ENCODE measurements at places on chromosomes 16 and 17.

DNA sequence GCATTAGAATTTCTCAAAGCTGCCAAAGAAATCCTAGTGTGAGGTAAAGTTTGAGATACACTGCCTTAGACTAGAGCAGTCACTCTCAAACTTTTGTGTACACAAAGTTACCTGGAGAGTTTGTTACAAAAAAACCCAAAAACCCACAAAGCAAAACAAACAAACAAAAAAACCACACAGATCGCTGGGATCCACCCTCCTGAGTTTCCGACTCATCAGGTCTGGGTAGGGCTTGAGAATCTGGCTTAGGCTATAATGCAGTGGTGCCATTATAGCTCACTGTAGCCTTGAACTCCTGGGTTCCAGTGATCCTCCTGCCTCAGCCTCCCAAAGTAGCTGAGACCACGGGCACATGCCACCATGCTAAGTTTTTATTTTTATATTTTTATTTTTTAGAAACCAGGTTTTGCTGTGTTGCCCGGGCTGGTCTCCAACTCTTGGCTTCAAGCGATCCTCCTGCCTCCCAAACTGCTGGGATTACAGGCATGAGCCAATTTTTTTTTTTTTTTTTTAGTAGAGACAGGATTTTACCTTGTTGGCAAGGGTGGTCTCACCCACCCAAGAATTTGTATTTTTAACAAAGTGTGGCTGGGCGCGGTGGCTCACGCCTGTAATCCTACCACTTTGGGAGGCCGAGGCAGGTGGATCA, 22.3 kb upstream of the SMG1 start:
- no peak for DNase-seq

GRCh38 chr16:3149630-3150345, 15.0 kb downstream of the ZNF213 start:
- peak; percentile 78 for DNase-seq

DNA sequence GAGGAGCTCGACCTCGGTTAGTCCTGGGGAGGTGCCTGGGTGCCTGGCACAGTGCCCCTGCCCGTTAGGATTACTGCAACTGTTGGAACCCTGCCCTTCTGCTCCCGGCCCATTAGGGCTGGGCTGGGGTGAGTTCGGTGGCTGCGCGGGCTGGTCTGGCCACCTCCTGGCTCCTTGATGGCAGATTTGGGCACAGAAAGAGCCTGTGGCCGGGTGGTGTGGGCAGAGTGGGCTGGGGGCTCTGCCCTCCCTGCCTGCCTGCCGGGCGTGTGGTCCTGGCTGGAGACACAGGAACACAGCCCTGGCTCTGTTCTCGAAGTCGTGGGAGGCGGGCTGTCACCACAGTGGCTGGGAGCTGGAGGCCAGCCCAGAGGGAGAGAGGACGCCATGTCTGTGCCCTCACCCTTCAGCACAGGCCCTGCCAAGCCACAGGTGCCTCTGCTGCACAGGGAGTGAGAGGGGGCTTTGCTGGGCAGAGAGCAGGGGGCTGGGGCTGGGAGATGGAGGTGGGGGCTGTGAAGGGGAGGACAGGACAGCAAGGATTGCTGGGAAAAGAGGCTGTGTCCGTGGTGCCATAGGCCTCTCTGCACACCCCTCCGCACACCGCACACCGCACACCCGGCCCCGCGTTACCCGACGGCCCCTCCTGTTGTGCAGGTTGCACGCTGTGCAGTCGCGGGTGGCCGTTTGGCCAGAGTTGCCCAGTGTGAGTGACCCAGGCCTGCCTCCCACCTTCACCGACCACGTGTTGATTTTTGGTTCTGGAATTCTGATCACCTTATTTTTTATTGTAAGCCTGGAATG, 236.6 kb upstream of the GSE1 start:
- DNase-seq, result no peak

- DNase-seq, result peak; percentile 61
Observed at GRCh38 chr17:45430738-45431530, 1.7 kb downstream of the ARHGAP27 start.

DNA sequence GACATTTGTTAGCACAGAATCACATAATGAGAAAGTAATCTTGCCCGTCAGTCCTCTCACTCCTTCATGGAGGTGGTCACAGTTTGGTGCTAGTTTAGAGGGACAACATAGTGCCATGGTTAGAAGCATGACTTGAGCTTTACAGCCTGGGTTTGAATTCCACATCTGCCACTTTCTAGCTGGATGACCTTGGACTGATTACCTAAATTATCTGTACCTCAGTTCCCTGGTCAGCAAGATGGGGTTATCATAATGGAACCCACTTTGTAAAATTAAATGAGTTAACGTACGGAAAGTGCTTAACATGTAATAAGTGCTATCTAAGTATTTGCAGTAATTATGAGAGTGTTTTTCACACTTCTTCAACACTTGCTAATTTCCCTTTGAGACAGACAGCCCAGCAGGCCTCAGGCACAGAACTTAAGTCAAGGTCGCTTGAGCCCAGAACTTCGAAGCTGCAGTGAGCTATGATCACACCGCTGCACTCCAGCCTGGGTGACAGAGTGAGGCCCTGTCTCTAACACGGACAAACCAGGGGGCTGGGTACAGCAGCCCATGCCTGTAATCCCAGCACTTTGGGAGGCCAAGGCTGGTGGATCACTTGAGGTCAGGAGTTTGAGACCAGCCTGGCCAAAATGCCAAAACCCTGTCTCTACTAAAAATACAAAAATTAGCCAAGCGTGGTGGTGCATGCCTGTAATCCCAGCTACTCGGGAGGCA, 7.1 kb downstream of the VWA3A start:
- DNase-seq, result no peak

GRCh38 chr17:559551-560431, 154.8 kb downstream of the VPS53 start:
- no peak for DNase-seq

DNA sequence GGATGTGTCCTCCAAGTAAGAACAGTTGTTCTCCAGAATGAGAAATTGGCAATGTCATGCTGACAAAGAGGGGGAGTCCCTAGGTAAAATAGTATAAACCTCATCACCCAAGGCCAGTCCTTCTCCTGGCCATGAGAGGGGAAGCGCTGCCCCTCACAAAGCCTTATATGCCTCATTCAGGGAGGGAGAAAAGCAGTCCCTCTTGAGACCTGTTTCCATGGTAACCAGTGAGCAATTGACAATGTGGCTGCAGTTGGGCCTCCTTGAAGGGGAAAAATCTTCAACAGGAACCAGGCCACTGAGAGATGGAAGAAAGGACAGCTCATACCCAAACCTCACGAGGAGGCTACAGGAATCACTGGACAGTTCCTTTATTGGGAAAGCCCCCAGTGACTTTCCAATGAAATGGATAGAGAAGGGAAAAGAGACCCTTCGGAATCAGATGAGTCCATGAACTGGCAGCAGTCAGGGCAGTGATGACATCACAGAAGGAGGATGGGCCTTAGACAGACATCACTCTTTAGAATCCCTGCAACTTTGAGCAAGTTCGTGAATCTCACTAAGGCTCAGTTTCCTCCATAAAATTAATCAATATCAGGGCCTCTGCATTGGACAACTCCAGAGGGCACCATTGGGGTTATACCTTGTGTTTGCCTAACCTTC, 275.7 kb downstream of the TOX3 start:
- no peak for DNase-seq

DNA sequence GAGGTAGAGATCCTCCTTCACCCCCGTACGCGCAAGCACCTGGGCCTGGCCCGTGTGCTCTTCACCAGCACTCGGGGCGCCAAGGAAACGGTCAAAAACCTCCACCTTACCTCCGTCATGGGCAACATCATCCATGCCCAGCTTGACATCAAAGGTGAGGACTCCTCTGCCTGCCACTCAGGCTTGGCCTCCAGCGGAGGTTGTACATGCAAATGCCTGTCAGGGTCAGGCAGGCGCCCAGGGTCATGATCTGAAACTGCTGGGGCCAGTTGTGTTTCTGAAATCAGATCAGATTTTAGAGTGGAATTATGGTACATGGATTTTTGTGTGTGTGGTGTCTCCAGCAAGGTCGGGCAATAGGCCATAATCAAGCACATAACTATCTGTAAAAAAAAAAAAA, 3.8 kb downstream of the SETD1A start:
- no peak for DNase-seq

- DNase-seq, result no peak
Observed at GRCh38 chr16:26709175-26709574, 357.6 kb upstream of the C16orf82 start.

DNA sequence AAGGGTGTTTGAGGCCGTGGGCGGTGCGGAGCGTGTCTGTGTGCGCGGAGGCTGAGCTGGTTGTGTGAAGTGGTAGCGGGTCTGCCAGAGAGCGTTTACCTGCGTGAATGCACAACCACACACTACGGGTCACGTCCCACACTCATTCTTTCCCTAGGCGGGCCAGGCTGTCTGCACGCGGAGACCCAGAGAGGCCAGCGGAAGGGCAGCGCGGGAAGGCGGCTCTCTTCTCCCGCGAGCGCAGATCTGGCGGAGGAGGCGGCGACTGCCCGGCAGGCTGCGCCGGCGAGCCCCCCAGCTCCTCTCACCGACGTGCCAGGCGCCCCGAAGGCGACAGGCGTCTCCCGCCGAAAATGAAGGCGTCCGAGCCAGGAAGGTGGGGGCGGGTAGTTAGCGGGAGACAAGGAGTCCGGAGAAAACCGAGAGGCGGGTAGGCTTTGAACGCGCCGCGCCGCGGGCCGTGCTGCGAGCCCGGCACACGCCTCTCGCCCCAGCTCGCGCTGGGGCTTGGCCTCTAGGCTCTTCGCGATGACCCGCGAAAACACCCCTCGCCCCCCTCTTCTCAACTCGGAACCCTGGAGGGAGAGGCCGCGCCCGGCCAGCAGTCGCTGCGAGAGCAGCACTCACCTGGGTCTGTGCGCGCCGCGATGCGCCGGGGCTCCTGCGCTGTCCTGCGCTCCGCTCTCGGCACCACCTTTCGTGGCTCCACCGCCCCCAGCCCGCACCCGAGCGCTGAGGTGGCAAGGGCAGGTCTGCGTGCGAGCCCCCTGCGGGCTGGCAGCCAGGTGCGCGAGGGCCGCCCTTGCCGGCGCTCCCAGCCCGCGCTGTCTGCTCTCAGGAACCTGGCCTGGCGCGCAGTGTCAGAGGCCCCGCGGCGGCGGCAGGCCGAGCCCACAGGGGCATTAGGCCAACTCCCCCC, 2.0 kb upstream of the FOXF1 start:
- DNase-seq, result no peak

- DNase-seq, result no peak
Observed at GRCh38 chr17:2735896-2736295, 13.6 kb downstream of the CCDC92B start.

GRCh38 chr17:68497885-68498319, 14.3 kb upstream of the PRKAR1A start:
- DNase-seq, result no peak

DNA sequence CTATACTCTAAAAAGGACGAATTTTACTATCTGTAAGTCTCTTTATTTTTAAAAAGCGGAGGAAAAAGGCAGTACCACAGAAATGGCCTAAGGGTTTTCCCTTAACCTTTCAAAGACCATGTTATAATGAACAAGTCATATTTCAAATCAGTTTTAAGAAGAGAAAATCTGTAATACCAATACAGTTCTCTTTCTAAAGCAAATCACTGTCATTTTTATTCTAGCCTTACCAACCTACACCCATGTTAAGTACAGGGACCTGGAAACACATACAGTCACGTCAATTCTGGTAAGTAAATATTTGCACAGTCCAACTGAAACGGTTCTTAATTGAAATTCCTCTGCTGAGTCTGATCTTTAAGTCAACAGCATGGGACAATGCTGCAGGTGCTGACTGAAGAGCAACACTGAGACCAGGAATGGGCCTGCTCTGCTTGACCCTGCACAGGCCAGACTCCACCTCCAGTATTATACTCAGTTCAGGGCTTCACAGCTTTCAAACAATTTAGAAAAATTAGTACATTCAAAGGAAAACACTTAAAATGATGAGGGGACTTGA, 20.2 kb downstream of the MBTPS1 start:
- DNase-seq, result no peak

DNA sequence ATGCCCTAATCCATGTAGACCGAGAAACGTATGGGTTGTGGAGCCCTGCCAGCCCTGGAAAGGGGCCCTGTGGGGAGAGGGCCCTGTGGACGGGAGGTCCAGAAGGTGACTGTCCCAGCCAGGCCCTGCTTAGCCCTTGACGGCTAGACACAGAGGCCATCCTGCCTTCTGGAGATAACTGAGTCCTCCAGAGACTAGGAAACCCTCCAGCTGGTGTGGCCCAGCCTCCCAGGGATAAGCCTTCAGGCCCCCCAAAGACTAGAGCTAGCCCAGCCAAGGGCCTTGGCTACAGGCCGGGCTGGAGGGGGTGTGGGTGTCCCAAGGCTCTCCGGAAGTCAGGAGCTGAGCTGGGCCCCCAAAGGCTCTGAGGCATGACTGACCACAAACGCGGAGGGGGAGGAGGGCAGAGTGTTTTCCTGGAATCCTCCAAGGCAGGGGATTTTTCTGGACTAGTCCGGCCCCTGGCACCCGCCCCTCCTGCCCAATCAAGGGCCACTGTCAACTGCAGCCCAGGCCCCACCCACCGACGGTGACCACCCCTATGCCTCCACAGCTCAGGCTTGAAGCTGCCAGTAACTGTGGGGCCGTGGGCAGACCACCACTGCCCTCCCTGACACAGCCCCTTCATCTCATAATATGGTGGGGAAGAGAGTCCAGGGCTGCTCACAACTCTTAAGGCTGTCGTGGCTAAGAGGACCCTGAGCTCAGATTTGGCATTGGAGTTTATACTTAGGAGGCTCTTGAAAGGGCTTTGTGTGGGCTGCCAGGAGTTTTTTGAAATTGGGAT, 885 bp upstream of the VASN start:
- DNase-seq, result no peak

DNA sequence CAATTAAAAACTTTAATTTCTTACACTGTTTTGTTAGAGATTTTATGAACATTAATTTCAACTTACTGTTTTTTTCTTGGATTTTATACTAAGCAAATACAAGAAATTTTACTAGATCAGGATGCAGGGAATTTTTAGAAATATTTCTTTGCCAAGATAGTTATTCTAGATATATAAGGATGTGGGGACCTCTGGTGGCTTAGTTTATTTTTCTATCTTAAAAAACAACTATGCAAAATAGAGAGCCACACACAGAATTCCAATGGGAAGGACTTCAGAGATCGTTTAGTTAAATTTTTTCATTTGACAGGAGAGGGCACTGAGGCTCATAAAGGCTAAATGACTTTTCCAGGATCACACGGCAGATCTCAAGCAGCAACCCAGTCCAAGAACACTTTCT, 23.0 kb upstream of the CAPNS2 start:
- no peak for DNase-seq

GRCh38 chr17:44197980-44198720, 1.5 kb downstream of the ATXN7L3 start:
- DNase-seq, result peak; percentile 52

DNA sequence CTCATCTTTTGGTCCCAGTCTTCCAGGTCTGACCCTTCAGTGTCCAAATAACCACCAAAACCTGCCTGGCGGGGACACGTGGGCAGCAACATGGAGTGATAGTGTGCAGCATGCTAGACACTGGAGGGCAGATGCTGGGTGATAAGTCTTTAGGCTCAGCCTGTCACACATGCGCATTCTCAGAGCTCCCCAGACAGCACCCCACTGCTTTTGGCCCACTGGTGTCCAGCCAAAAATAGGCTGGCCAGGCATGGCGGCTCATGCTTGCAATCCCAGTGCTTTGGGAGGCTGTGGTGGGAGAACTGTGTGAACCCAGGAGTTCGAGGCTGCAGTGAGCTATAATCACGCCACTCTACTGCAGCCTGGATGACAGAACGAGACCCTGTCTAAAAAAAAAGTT, 12.3 kb downstream of the GINS2 start:
- DNase-seq, result no peak

All from stimulated activated naive CD8-positive, alpha-beta T cell treated with anti-CD3 and anti-CD28 coated beads, Interleukin-15, Interleukin-2, amounts not matched to agents 100 U/mL and 50 U/mL, for 24 hours (primary cell).